ENCODE measurements at places on chromosomes 3 and 15. TPM values are rescaled to one million over a fixed set of nuclear protein-coding genes. Genes with fewer than 3 reads are reported as not detected.
A peak's percentile ranks its signal among the peaks of the same experiment; 100 is the strongest.

SHC4 gene
- polyA plus RNA-seq = 0.99 TPM

- no peak for DNase-seq
- H3K27me3 ChIP-seq = no peaks in the 10 kb centered on the region
- H3K27ac ChIP-seq = no peak overlapping the region
- H3K4me3 ChIP-seq = no peak overlapping the region
- H3K36me3 ChIP-seq = no peaks in the 10 kb centered on the region
Measured at GRCh38 chr3:112786881-112787579, 59.6 kb downstream of the CD200R1L start.

TM4SF1 gene
- 12.4 TPM for polyA plus RNA-seq

GRCh38 chr3:52781741-52782140 is 4.3 kb downstream of the ITIH1 start:
- 0 out of 2 replicates have a peak, but pooled peaks cover 8% of the 10 kb centered on the region for H3K27me3 ChIP-seq
- no peaks in the 10 kb centered on the region for H3K36me3 ChIP-seq
- H3K4me3 ChIP-seq = no peak overlapping the region
- H3K4me1 ChIP-seq = no peaks in the 10 kb centered on the region

GRCh38 chr15:99324082-99324620 is 72.9 kb downstream of the LRRC28 start:
- H3K4me1 ChIP-seq = peaks cover 35% of the 10 kb centered on the region
- H3K4me3 ChIP-seq = peak overlapping the region; percentile 74
- H3K36me3 ChIP-seq = no peaks in the 10 kb centered on the region
- peak; percentile 93 for DNase-seq
- no peaks in the 10 kb centered on the region for H3K27me3 ChIP-seq
